CD4-positive, alpha-beta T cell (primary cell): ENCODE measurements at places on chromosomes 7 and 10.

DNA sequence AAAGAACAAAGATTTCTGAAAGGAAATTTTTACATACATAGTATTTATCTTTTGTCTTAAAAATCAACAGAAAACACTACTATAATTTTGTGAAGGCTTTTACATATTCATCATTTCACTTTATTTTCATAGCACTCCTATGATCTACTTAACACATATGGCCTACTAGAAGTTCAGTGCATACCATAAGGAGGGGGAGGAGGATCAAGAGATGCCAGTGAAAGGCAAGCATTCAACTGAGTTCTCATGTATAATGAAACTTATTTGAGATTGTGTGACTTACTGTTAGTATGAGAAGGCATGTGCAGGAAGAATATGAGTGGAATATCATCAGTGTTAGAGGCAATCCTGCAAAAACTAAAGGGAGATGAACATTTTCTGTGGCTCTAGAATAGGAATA lies 10.6 kb downstream of the BRAF start:
- no peaks in the 10 kb centered on the region for H3K27me3 ChIP-seq
- H3K36me3 ChIP-seq = no peaks in the 10 kb centered on the region
- DNase-seq = no peak
- peaks cover 4% of the 10 kb centered on the region for H3K4me1 ChIP-seq
- no peak overlapping the region for H3K27ac ChIP-seq

DNA sequence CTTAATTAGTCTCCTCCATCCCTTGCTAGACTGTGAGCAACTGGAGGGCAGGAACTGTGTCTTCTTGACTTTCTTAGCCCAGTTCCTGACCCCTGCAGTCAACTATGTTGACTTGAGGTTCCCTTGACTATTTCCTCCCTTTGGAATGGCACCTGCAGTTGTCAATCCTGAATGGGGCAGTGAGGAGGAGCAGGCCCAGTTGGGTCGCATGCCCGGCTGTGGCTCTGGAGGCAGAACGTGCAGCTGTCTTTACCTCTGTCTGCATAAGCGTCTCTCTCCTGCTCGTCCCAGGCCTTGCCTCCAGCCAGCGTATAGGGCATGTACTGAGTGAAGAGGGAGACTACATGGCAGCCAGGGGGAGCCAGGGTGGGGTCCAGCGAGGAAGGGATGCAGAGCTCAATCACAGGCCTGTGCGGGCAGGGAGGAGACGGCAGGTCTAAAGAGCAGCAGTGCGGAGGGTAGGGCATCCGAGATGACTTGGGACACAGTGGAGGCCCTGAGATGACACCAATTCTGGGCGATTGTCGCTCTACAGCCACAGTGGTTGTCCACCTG lies 26.8 kb downstream of the PYROXD2 start:
- peaks cover 10% of the 10 kb centered on the region for H3K36me3 ChIP-seq
- peaks cover 27% of the 10 kb centered on the region for H3K4me1 ChIP-seq
- no peak overlapping the region for H3K4me3 ChIP-seq
- no peaks in the 10 kb centered on the region for H3K27me3 ChIP-seq
- H3K27ac ChIP-seq = no peak overlapping the region

DNA sequence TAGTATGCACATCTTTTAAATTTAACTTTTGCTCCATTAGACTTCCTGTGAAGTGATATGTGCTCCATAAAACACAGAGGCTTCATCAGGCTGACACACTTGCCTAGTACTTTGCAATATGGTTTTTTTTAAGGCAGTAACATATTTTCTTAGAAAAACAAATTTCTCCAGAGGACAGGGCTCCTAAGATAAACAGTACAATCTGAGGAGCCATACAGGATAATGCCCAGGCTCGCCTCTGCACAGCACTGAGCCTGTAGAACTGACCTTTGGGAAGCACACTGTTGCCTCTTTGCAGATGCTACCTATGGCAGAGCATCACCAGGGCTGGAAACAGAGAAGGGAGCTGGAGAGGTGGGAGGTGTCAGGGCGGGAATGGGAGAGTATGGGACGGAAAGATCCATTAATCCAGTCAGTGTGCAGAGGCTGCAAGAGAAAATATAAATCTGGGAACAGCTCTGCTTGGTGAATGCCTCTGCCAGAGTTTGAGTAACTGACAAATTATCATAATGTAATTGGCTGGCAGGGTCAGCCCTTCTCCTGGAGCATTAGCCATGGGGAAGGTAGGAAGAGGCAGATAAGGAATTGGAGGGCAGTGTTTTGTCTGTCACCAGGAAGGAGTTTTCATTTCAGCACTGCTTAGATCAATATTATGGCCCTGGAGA lies 132.3 kb downstream of the CREB5 start:
- H3K4me1 ChIP-seq = no peaks in the 10 kb centered on the region
- no peaks in the 10 kb centered on the region for H3K27me3 ChIP-seq
- no peak overlapping the region for H3K4me3 ChIP-seq
- DNase-seq = no peak
- no peak overlapping the region for H3K27ac ChIP-seq
- no peaks in the 10 kb centered on the region for H3K36me3 ChIP-seq

GRCh38 chr10:122648599-122649428 lies 50.8 kb downstream of the C10orf120 start:
- H3K4me1 ChIP-seq = no peaks in the 10 kb centered on the region
- no peak overlapping the region for H3K4me3 ChIP-seq
- no peaks in the 10 kb centered on the region for H3K36me3 ChIP-seq
- DNase-seq = peak; percentile 17

- H3K4me3 ChIP-seq = no peak overlapping the region
- H3K36me3 ChIP-seq = no peaks in the 10 kb centered on the region
- H3K4me1 ChIP-seq = no peaks in the 10 kb centered on the region
- no peak for DNase-seq
- H3K27ac ChIP-seq = no peak overlapping the region
These were observed 224.6 kb upstream of the FERD3L start for GRCh38 chr7:19369806-19370205.

- H3K27ac ChIP-seq = no peak overlapping the region
- H3K4me1 ChIP-seq = peaks cover 8% of the 10 kb centered on the region
- H3K36me3 ChIP-seq = no peaks in the 10 kb centered on the region
- H3K4me3 ChIP-seq = no peak overlapping the region
- no peaks in the 10 kb centered on the region for H3K27me3 ChIP-seq
- DNase-seq = no peak
These were observed 79.8 kb upstream of the CCDC71L start for GRCh38 chr7:106740806-106741205.

- peaks cover 55% of the 10 kb centered on the region for H3K27me3 ChIP-seq
- H3K27ac ChIP-seq = no peak overlapping the region
- no peaks in the 10 kb centered on the region for H3K36me3 ChIP-seq
- no peak overlapping the region for H3K4me3 ChIP-seq
- no peaks in the 10 kb centered on the region for H3K4me1 ChIP-seq
These were observed 10.4 kb downstream of the PAX2 start for GRCh38 chr10:100755821-100756220.

DNA sequence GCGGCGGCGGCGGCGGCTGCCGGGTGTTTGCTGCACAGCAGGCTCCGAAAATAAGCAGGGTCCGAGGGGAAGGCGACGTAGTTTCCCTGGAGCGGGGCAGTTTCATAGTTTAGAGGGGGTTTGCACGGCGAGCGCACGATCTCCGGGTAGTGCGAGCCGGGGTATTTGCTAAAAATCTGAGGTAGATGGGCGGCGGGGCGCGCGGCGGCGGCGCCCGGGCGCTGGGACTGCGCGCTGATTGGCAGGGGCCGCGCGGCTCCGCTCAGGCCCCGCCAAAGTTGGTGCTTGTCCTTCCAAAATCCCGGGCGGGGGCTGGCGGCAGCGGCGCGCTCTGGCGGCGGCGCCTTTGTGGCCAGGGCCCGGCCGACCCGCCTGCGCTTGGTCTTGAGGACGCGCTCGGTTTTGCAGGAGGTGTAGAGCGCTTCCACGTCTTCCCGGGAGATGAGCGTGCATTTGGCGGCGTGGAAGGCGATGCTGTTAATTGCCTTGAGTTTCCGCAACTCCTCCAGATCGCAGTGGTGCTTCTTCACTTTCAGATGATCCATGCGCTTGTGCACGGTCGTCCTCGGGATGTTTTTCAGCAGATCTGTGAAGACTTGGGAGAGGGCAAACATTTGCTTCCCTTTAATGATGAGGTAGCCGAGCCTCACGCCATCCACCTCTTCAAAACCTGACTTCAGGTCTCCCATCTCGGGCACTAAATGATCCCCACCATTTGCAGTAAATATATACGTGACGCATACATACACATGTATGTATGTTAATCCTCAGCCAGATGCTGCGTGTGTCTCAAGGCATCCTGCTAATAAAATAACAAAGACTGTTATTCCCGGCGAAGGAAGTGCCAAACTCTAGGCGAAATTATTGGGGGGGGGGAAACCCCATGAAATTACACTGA lies 8.1 kb downstream of the SKIDA1 start:
- peaks cover 39% of the 10 kb centered on the region for H3K4me1 ChIP-seq
- no peaks in the 10 kb centered on the region for H3K36me3 ChIP-seq
- H3K27ac ChIP-seq = no peak overlapping the region
- peak; percentile 20 for DNase-seq
- peak overlapping the region; percentile 39 for H3K4me3 ChIP-seq

- no peak overlapping the region for H3K4me3 ChIP-seq
- no peaks in the 10 kb centered on the region for H3K36me3 ChIP-seq
- DNase-seq = peak; percentile 60
- no peak overlapping the region for H3K27ac ChIP-seq
- H3K4me1 ChIP-seq = no peaks in the 10 kb centered on the region
- H3K27me3 ChIP-seq = no peaks in the 10 kb centered on the region
These were observed 77.4 kb upstream of the ANLN start for GRCh38 chr7:36312064-36312914.

- H3K4me1 ChIP-seq = no peaks in the 10 kb centered on the region
- peaks cover 16% of the 10 kb centered on the region for H3K27me3 ChIP-seq
- no peak overlapping the region for H3K4me3 ChIP-seq
- no peaks in the 10 kb centered on the region for H3K36me3 ChIP-seq
- no peak overlapping the region for H3K27ac ChIP-seq
- DNase-seq = no peak
These were observed 6.8 kb upstream of the TCERG1L start for GRCh38 chr10:131318291-131318690.

- H3K27me3 ChIP-seq = peaks cover 4% of the 10 kb centered on the region
- no peak overlapping the region for H3K27ac ChIP-seq
- DNase-seq = no peak
These were observed 216.4 kb downstream of the HECW1 start for GRCh38 chr7:43328785-43329380.

GRCh38 chr10:26887611-26888215 lies 27.0 kb upstream of the ABI1 start:
- no peak for DNase-seq
- no peaks in the 10 kb centered on the region for H3K27me3 ChIP-seq
- H3K27ac ChIP-seq = no peak overlapping the region
- H3K4me3 ChIP-seq = no peak overlapping the region

- DNase-seq = no peak
- no peaks in the 10 kb centered on the region for H3K36me3 ChIP-seq
- H3K4me3 ChIP-seq = no peak overlapping the region
- no peaks in the 10 kb centered on the region for H3K4me1 ChIP-seq
These were observed 3.5 kb upstream of the GNGT1 start for GRCh38 chr7:93902777-93903423.

- H3K4me1 ChIP-seq = no peaks in the 10 kb centered on the region
- no peak overlapping the region for H3K27ac ChIP-seq
- peaks cover 5% of the 10 kb centered on the region for H3K36me3 ChIP-seq
- DNase-seq = no peak
- H3K4me3 ChIP-seq = no peak overlapping the region
These were observed 195.6 kb downstream of the CUX1 start for GRCh38 chr7:102012941-102013461.

- H3K4me3 ChIP-seq = no peak overlapping the region
- H3K27me3 ChIP-seq = no peaks in the 10 kb centered on the region
- peaks cover 35% of the 10 kb centered on the region for H3K36me3 ChIP-seq
- no peak overlapping the region for H3K27ac ChIP-seq
- DNase-seq = no peak
These were observed 76.4 kb downstream of the CARD11 start for GRCh38 chr7:2967253-2967652.

DNA sequence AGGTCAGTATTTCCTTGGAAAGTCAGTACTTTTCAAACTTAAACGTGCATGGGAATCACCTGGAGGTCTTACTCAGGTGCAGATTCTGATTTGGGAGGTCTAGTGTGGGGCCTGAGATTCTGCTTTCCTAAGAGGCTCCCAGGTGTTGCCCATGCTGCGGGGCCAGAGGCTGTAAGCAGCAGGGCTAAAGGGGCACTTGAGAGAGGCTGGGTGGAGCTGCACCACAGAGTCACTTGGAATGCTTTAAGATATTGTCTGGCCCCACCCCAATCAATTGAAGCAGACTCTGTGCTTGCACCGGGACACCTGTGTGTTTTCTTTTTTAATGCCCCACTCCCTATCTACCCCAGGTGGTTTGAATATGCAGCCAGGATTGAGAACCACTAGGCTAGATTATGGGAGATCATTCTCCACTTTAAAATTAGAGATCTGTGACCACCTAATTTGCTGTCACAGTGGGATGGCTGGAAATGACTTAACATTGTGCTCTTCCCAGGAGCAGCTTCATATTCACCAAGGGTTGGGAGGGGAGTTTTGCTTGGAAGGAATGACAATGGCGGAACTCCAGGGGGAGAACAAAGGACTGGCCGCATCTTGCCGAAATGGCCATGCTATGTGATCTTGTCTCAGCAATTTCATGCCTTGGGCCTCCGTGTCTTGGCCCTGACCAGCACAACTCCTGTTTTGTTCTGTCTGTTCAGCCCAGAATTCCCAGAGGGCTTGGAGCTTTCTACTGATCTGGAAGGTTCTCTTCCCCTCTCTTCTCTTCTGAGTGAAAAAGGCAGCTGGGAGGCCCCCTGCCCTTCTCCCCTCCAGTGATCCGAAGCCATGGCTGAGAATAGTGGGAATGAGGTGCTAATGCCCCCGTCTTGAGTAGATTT lies 80.2 kb downstream of the FAM241B start:
- H3K36me3 ChIP-seq = no peaks in the 10 kb centered on the region
- H3K27me3 ChIP-seq = peaks cover 21% of the 10 kb centered on the region
- no peaks in the 10 kb centered on the region for H3K4me1 ChIP-seq
- H3K27ac ChIP-seq = no peak overlapping the region
- DNase-seq = no peak

DNA sequence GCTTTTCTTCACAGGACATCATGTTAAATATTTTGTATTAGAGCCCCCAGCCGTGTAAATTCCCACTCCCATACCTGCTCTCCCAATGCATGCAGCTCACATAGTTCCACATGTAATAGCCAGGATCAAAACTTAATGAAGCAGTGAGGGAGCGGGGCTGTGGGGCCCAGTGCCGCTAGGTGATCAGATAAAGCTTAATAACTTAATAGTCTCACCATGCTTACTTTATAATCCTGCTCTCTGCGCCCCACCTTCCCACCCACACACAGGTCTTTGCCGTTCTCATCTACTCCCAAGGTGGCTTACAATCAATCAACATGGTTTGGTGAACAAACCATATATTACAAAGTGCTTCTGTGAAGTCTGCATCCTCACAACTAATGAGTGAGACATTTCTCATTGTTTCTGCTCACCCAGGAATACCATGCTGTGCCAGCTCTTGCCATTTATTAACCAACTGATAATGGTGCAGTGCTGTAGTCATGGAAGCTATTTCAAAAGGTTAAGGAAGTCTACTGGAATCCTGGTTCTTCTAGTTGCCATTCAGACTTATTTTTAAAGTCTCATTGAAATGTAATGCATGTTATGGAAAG lies 156.4 kb downstream of the CTTNBP2 start:
- no peaks in the 10 kb centered on the region for H3K36me3 ChIP-seq
- no peaks in the 10 kb centered on the region for H3K27me3 ChIP-seq
- H3K4me3 ChIP-seq = no peak overlapping the region
- DNase-seq = no peak

- H3K4me1 ChIP-seq = peaks cover 18% of the 10 kb centered on the region
- no peaks in the 10 kb centered on the region for H3K36me3 ChIP-seq
- no peak overlapping the region for H3K4me3 ChIP-seq
These were observed 152.0 kb downstream of the CAMK1D start for GRCh38 chr10:12501324-12501723.

GRCh38 chr10:17353568-17354300 lies 100.7 kb downstream of the ST8SIA6 start:
- H3K36me3 ChIP-seq = no peaks in the 10 kb centered on the region
- H3K4me3 ChIP-seq = no peak overlapping the region
- H3K27me3 ChIP-seq = peaks cover 3% of the 10 kb centered on the region
- DNase-seq = no peak
